ENCODE measurements at places on chromosomes 11 and 22. TPM values are rescaled to one million over a fixed set of nuclear protein-coding genes. Genes with fewer than 3 reads are reported as not detected.
A peak's percentile ranks its signal among the peaks of the same experiment; 100 is the strongest.

GRCh38 chr22:50696799-50697561 is 24.4 kb downstream of the SHANK3 start:
- ATAC-seq: peak; percentile 70

IZUMO1R gene
- total RNA-seq: not detected

GRCh38 chr22:38062791-38063190 is 5.6 kb downstream of the PICK1 start:
- no peak for ATAC-seq

- no peak for ATAC-seq
These were observed 10.5 kb downstream of the EMSY start for GRCh38 chr11:76455331-76455730.

SHISAL1 gene
- total RNA-seq: 2.9 TPM

SERPINH1 gene
- total RNA-seq: 141 TPM

DNA sequence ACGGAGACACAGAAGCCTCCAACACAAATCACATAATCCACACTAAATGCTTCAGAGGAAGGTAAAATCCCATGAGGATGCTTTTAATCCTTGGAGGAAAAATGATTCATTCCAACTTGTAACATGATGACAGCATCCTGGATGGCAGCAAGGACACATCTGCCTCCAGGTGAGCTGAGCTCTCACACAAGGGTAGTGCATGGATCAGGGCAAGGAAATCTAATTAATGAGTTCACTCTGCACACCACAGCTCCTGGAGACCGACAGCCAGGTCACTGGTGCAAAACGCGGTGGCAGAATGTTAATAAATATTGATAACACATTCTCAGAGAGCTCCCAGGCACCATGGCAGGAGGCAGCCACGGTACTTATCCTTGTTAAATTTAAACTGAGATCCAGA is 40.3 kb upstream of the CYP2D6 start:
- no peak for ATAC-seq

DNA sequence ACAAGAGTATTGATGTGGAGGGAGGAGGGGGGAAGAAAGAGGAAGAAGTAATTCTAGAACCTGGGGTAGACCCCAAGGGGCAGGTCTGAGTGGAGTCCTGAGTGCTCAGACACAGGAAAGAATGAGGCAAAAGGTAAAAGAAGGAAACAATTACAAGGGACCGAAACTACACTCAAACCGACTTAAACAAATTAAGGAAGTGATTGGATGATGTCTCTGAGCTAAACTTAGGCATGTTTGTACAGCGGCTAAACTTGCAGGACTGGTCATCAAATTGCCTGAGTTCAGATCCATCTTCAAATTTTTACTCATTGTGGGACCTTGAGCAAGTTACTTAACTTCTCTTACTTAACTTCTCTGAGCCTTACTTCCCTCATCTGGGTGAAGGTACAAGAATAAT is 86.3 kb upstream of the LRRC55 start:
- no peak for ATAC-seq

FOLR2 gene
- not detected for total RNA-seq

GRCh38 chr11:117045956-117046355 is 52.3 kb downstream of the SIK3 start:
- ATAC-seq: no peak

DNA sequence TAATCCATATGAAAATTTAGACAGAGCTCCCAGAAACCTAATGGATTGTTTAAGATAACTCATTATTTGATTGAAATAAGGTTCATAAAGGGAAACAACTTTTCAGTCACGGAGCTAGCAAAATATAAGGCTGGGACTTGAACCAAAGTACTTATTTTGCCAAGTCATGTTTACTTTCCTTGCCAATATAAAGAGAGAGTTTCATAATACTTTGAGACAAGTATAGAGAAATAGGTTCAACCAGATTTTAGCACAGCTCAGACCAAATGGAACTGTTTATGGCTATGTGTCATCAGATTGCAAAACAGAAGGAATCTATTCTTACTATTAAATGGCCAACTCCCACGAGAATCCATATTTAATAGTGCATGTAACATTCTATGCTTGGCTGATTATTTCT is 1517.5 kb upstream of the TENM4 start:
- ATAC-seq: peak; percentile 71

- no peak for ATAC-seq
These were observed 38.4 kb upstream of the CRYBB3 start for GRCh38 chr22:25161017-25161915.

NPAS4 gene
- 0.32 TPM for total RNA-seq

DNA sequence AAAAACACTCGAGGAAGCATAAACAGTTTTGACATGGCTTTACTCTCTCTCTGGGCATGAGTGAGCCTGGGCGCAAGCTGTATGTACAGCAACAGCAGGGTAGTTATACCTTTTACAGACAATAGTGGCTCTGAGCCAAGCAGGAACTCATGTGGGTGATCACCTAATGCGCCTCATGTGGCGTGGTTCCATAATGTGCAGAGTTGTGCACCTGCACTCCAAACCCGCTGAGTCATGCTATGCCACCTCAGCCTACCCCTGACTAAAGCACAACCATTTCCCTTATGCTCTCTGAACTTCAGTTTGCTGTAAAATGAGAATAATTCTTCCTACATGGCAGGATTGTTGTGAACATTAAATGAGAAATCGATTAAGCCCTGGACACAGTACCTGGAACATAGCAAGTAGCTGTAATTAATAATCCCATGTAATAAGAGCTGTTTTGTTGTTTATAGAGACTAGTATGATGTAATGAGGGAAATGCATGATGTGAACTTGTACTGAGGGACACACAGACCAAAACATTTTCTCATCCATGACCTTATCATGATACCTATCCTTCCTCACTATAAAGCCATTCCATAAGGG is 71.6 kb downstream of the CCDC34 start:
- ATAC-seq: no peak

- ATAC-seq: no peak
These were observed 872.2 kb downstream of the NTM start for GRCh38 chr11:132242632-132243031.

Data from motor neuron (in vitro differentiated cells).